ENCODE measurements at places on chromosomes 3 and 15. TPM values are rescaled to one million over a fixed set of nuclear protein-coding genes. Genes with fewer than 3 reads are reported as not detected.

DNA sequence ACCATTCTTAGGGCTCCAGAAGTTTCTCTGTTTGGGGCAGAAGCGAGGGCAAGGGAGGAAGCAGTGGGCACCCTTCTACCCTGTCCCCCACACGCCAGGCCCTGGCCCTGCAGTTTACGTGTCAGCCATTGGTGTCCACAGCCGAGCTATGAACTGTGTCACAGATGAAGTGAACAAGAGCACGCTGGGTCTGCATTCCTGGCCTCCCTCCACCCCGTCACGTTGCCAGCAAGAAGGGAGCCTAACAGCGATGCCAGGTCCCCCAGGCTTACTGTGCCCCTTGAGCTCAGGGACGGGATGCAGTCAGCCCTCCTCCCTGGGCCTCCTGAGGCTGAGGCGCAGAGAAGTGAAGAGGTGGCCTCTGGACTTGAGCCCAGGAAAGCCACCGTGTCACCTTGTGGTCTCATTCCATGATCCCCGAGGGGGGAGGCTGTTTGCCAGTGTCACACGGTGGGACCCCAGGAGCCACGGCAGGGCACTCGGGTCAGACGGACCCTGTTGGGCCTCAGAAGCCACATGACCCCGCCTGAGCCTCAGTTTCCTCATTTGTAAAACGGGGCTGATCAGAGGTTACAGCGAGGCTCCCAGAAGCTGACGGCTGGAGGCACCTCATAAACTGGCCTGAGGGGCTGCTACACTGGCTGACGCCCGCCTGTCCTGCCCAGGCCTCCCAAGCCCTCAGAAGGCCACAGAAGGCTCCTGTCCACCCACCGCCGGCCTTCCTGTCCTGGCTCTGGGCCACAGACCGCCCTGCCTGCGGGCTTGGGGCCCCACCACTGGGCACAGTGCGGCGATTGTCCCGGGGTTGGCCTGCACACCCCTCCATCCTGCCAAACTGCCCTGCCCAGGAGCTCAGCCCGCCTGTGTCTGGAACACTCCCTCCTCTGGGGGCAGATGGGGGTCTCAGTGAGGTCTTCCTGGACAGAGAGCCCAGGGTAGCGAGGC, 18.6 kb downstream of the IQSEC1 start:
- H3K27me3 ChIP-seq, result no peaks in the 10 kb centered on the region
- H3K36me3 ChIP-seq, result no peaks in the 10 kb centered on the region
- no peaks in the 10 kb centered on the region for H3K4me1 ChIP-seq
- no peak overlapping the region for H3K4me3 ChIP-seq
- H3K27ac ChIP-seq, result no peak overlapping the region
- DNase-seq, result no peak

DNA sequence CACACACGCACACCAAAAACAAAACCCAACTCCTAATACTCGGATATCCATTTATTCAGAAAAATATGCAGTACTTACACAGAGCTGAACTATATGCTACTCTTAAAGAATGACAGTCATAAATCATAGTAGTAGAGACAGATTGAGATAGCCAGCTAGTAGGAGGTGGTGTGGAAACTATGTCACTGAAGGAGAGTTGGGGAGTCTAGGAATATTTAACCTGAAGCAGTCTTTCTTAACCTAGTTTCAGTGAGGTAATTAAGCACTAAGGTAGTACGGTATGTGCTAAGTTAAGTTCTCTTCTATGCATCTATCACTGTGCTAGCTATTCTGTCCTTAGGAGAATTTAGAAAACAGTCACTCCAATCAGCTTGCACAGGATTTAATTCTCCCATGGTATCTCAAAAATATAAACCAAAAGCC, 54.2 kb downstream of the ANKRD28 start:
- DNase-seq, result no peak
- H3K4me3 ChIP-seq, result no peak overlapping the region
- H3K36me3 ChIP-seq, result peaks cover 5% of the 10 kb centered on the region
- H3K27ac ChIP-seq, result no peak overlapping the region
- H3K4me1 ChIP-seq, result peaks cover 8% of the 10 kb centered on the region

DNA sequence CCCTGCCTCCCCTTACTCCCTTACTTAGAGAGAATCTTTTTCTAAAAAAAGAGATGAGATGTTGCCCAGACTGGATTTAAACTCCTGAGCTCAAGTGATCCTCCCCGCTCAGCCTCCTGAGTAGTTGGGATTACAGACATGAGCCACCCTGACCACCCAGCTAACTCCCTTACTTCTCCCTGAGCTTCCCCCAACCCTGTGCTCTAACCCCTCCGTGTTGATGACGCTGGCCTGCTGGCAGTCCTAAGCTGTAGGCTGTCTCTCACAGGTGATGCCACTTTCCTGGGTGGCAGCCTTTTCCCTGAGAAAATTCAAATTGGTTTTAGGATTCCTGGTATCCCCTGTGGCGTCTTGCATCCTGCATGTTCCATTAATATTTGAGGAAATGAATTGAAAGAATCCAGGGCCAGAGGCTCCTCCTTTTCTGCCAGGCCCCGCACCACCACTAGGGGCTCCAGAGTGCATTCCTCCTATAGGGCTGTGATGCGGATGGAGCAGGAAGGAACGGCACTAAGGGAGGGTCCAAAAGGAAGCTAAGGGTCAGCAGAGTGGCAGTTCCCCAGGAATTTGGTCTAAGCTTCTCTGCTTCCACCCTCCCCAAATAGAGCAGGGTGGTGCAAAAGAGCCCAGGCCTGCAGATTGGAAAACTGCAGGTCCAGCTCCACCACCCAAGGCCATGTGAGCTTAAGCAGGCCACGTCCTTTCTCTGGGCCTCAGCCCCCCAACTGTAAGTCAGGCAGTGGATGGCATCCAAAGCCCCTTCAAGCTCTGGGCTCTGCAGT, 101.1 kb downstream of the DAPK2 start:
- no peak overlapping the region for H3K27ac ChIP-seq
- H3K4me3 ChIP-seq, result no peak overlapping the region
- no peaks in the 10 kb centered on the region for H3K36me3 ChIP-seq
- peaks cover 4% of the 10 kb centered on the region for H3K4me1 ChIP-seq
- H3K27me3 ChIP-seq, result no peaks in the 10 kb centered on the region

DNA sequence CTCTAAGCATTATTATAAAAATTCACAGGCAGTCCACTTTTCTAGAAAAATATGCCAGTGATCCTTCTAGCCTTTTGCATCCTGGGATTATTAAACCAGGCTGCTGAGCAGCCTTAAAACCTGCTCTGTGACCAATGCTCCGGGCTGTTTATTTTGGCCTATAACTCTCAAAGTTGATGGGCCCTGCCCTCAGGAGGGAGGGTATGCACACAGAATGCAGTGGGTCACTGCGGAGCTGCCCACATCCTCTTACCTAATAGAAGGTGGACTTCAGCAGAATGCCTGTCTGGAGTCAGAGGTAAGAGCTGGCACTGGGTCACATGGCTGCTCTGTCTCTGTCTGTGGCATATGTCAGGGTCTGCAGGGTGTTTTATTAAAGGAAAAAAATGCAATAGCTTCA, 26.0 kb downstream of the CPNE4 start:
- no peak overlapping the region for H3K27ac ChIP-seq
- no peak for DNase-seq
- no peaks in the 10 kb centered on the region for H3K4me1 ChIP-seq

- no peaks in the 10 kb centered on the region for H3K27me3 ChIP-seq
- no peaks in the 10 kb centered on the region for H3K36me3 ChIP-seq
- peaks cover 29% of the 10 kb centered on the region for H3K4me1 ChIP-seq
- DNase-seq, result no peak
Measured at GRCh38 chr15:55220606-55221005, 23.9 kb upstream of the RSL24D1 start.

- no peaks in the 10 kb centered on the region for H3K27me3 ChIP-seq
- no peak overlapping the region for H3K4me3 ChIP-seq
- no peak for DNase-seq
- no peak overlapping the region for H3K27ac ChIP-seq
- H3K4me1 ChIP-seq, result no peaks in the 10 kb centered on the region
- H3K36me3 ChIP-seq, result no peaks in the 10 kb centered on the region
Measured at GRCh38 chr3:18247139-18247695, 177.9 kb downstream of the SATB1 start.

- no peak overlapping the region for H3K4me3 ChIP-seq
- H3K27me3 ChIP-seq, result peaks cover 1% of the 10 kb centered on the region
- H3K27ac ChIP-seq, result no peak overlapping the region
- H3K4me1 ChIP-seq, result peaks cover 6% of the 10 kb centered on the region
- DNase-seq, result no peak
- no peaks in the 10 kb centered on the region for H3K36me3 ChIP-seq
Measured at GRCh38 chr3:184386047-184386806, 6.4 kb downstream of the CHRD start.

DNA sequence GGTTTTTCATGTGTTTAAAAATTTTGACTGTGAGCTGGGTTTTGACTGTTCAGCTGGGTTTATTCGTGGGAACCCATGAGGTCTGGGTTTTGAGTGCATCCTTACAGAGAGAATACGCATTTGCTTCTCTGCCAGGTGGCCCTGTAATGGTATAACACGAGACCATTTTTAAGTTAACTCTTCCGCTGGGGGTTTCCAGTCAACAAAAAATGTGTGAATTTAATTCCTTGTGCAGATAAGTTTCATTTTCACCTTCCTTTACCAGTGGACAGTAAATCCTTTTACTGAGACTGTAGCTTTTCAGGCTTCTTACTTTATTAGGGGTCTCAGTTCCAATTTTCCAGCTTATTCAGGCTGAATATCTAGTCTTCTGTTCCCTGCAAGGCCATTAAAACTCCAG, 149.6 kb downstream of the OPA1 start:
- H3K4me3 ChIP-seq, result no peak overlapping the region
- peaks cover 9% of the 10 kb centered on the region for H3K27me3 ChIP-seq
- H3K36me3 ChIP-seq, result no peaks in the 10 kb centered on the region
- no peak for DNase-seq
- no peak overlapping the region for H3K27ac ChIP-seq

- no peak overlapping the region for H3K27ac ChIP-seq
- DNase-seq, result no peak
- H3K36me3 ChIP-seq, result no peaks in the 10 kb centered on the region
- no peak overlapping the region for H3K4me3 ChIP-seq
- no peaks in the 10 kb centered on the region for H3K4me1 ChIP-seq
Measured at GRCh38 chr15:79261836-79262235, 20.7 kb upstream of the ANKRD34C start.

DNA sequence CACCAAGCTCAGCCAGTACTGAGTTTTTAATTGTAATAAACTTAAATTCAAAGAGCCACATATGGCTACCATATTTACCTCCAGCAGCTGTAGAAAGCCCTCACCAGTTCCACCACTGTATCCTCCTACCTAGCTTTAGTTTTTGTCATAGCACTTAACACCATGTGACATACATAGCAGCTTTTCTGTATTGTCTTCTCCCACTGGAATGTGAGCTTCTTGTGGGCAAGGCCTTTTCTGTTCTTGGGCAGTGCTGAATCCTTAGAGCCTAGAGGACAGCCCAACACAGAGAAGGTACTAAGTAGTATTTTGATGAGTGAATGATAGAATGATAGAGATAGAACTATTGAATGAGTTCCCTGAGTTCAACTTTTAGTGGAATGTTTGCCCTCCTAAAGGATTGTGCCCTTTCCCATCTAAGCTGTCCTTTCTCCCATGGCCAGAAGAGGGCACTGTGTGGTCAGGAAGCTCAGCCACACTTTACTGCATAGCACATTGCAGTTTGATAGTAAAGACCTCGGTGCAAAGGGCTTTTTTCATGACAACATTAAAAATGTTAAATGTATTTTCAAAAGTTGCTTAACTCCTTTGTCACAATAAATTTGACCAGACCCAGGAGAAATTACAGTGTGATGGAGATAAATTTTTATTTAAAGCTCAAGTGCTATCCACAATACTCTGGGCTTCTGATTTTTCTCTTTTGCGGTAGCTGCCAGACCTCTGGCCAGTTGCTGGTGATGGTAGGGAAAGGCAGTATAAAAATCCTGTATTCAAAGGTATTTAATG, 115.8 kb downstream of the GHSR start:
- no peak overlapping the region for H3K27ac ChIP-seq
- no peaks in the 10 kb centered on the region for H3K27me3 ChIP-seq
- H3K36me3 ChIP-seq, result peaks cover 9% of the 10 kb centered on the region
- no peak overlapping the region for H3K4me3 ChIP-seq
- peak; percentile 39 for DNase-seq

- DNase-seq, result no peak
- H3K4me3 ChIP-seq, result no peak overlapping the region
- H3K27ac ChIP-seq, result no peak overlapping the region
- no peaks in the 10 kb centered on the region for H3K36me3 ChIP-seq
- H3K27me3 ChIP-seq, result no peaks in the 10 kb centered on the region
Measured at GRCh38 chr3:188097791-188098190, 56.2 kb upstream of the LPP start.

GRCh38 chr3:55170444-55170843, 242.6 kb upstream of the LRTM1 start:
- H3K4me3 ChIP-seq, result no peak overlapping the region
- H3K36me3 ChIP-seq, result no peaks in the 10 kb centered on the region
- H3K27me3 ChIP-seq, result no peaks in the 10 kb centered on the region

DNA sequence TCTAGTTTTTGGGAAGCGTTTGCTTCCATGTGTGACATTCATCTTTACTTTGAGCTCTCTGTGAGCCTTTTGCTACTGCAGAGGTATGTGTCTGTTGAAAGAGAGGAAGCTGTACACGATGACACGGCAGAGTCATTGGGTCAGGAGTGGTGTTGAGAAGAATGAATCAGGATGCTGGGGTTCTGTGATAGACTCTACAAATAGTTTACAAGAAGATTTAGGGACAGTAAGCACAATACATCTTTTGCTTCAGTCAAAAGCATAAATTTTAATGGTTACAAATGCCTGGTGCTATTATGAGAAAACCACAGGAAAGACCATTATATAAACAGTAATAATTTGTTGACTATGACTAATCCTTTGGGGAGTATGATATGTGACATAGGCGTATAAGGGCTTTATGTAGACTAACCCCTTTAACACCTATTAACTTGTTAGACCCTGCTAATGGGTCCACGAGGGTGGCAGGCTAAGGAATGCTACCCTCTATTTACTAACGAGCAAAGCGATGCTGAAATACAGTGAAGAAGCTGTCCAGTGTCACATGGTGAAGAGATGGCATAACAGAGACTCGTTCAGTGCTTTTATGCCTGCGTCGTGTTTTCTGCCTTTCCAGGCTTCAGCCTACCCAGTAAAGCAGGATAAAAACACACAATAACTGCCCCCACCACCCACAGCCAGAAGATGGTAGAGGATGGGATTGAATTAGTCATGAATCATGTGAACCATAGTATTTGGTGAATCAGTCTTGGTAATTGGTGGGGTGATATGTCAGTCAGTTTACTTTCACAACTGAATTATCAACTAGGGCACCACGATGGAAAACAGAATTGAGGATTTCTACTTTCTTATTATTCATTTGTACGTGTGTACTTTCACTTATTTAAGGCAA, 118.8 kb downstream of the LPP start:
- no peaks in the 10 kb centered on the region for H3K4me1 ChIP-seq
- H3K4me3 ChIP-seq, result no peak overlapping the region
- H3K36me3 ChIP-seq, result no peaks in the 10 kb centered on the region
- no peak for DNase-seq
- H3K27ac ChIP-seq, result no peak overlapping the region

GRCh38 chr15:100671858-100672543, 69.6 kb downstream of the ASB7 start:
- no peak overlapping the region for H3K4me3 ChIP-seq
- H3K27ac ChIP-seq, result no peak overlapping the region
- H3K4me1 ChIP-seq, result no peaks in the 10 kb centered on the region
- no peaks in the 10 kb centered on the region for H3K36me3 ChIP-seq

Gene OSBPL10
- total RNA-seq, result 1.8 TPM

Gene FRMD5
- not detected for total RNA-seq

Gene TMCO5A
- not detected for total RNA-seq

Gene HDC
- total RNA-seq, result 3.5 TPM

Gene ITIH1
- total RNA-seq, result not detected

Gene RBM6
- total RNA-seq, result 142 TPM

Gene VGLL3
- 0.05 TPM for total RNA-seq

Gene PSTPIP1
- 169 TPM for total RNA-seq

Data from CD4-positive, CD25-positive, alpha-beta regulatory T cell (primary cell).